T-helper 9 cell (primary cell): ENCODE measurements at places on chromosomes 2 and 18.

- no peak for DNase-seq
Measured at GRCh38 chr2:183001948-183002347, 36.3 kb downstream of the NCKAP1 start.

DNA sequence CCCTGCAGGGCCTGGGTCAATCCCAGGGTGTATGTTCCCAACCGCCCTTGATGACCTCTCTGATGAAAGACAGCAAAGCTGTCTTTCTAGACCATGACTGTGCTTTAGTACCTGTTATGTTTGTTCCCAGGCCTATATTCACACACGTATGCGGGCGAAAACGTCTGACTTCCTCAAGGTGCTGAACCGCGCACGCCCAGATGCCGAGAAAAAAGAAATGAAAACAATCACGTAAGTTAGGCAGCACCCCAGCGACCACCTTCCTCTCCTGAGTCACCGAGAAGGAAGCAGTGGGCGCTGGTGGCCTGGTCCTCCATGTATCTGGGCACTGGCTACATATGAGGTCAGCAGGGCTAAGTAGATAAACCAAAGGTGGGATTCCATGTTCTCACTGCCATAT lies 11.1 kb upstream of the GPBAR1 start:
- no peak for DNase-seq

GRCh38 chr2:225584796-225585195 lies 185.3 kb downstream of the NYAP2 start:
- no peak for DNase-seq

- DNase-seq: no peak
Measured at GRCh38 chr2:218471036-218471435, 52.1 kb downstream of the VIL1 start.

GRCh38 chr2:109382226-109382895 lies 231.4 kb downstream of the SEPTIN10 start:
- DNase-seq: no peak

- no peak for DNase-seq
Measured at GRCh38 chr2:8535821-8536685, 145.8 kb upstream of the ID2 start.

- DNase-seq: peak; percentile 62
Measured at GRCh38 chr2:27754138-27754588, 17.4 kb upstream of the MRPL33 start.

DNA sequence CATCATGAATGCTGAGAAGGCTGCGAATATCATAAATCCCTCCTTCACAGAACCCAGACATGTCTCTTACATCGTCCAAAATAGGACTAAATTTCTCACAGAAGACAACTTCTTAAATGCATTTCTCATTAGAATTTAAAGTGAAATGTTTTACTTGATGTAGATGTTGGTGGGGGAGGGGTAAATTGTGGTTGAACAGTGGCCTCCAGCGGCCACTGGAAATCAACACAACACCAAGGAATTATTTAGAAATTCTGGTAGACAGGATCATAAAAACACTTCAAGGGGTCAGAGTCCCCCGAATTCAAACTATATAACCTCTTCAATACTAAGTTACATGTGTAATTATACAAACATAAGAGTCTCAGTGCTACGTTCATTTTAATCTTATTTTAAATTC lies 135.9 kb downstream of the ABCA12 start:
- no peak for DNase-seq

DNA sequence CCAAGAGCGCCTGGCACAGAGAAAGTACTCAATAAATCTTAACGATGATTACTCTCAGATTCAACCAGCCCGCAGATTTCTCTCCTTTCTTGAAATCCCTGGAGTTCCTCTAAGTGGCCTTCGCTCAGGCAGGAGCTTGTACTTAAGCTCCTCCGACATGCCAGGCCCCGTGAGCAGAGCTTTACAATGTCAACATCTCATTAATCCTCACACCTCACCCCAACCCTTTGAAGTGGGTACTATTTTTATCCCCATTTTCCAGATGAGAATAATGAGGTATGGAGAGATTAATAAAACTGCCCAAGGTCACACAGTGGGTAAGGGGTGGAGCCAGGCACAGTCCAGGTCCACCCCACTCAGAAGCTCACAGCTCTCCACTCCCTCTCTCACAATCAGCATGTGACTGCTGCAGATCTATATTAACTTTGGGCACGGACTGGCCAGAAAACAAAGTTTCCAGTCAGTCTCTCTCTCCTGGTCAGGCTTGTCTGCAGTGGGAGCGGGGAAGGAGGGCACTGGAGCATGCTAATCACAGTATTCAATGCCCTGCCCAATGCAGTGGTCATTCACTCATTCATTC lies 18.0 kb downstream of the DNMT3A start:
- no peak for DNase-seq

DNA sequence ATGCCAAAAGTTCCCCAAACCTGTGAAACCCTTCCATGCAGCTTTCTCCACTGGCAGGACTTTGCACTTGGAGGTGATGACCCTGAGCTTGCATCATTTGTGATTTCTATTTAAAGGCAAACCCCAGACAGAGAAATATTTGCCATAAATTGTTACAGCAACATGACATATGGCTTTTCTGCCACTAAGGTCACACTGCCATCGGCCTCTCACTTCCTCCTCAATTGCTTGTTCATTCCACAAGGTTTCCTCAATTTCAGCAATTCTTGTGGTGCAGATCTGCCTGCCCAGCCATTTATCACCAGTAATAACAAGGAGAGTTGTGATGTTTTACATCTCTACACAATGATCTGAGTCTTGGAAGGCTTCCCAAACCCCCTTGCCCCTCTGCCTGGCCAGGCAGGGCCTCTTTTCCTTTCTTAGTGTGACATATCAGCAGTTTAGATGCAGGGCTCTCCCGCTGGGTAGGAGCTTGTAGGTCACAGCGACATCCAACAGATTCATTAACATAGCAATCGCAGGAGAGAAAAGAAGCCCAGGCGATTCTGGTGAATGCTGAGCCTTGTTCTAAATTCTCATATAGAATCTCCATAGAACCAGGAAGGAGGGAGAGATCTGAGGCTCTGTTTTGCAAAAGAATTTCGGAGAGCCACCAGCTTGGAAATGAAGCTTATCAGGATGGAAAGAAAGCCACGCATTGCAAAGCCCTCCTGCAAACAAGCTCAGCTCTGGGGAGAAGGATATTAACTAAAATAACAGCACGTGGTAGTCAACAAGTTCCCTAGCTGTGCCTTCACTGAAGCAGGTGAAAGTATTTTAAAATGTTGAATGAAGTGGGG lies 46.7 kb upstream of the ITGA6 start:
- DNase-seq: no peak

GRCh38 chr2:185012643-185013042 lies 414.3 kb downstream of the ZNF804A start:
- no peak for DNase-seq

- DNase-seq: no peak
Measured at GRCh38 chr18:68665628-68666027, 49.3 kb downstream of the TMX3 start.

GRCh38 chr2:54206596-54206995 lies 49.4 kb downstream of the TSPYL6 start:
- DNase-seq: no peak

DNA sequence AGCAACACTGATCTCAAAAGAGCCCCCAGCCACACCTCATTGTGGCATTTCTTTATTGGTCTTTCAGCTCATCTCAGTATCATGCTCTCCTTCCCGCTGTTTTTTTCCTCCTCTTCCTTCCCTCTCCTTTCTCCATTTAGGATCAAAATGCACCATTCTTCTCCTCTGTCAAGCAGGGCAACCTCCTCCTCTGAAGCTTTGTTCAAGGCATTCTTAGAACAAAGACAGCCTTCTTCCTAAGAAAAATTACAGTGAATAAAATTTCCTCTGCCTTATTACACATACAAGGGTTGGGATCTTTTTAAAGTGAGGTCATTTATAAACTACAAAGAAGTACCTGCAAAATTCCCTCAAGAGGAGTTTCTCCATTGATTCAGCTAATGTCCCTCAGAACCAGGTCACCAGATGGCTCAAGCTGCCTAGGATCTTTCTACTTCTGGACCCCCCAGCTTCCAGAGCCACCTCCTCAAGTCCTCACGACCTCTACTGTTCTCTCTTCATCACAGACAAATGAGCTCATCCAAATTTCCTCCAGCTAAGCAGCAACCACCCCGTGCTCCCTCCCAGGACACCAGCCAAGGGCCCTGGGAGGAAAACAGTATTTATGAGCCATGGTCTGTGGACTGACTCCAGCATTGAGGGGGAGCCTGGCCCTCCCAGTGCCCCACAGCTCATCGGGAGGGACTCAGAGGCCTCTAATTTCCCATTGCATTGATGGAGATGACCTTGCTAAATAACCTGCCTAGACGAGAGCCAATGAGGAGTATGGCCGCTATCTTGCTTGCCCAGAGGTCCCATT lies 18.0 kb downstream of the SFXN5 start:
- no peak for DNase-seq

GRCh38 chr18:46917108-46917802 lies at the start of the genes KATNAL2 and PIAS2:
Gene KATNAL2 (plus strand): TSS chr18:46917602. CDS start chr18:46946873, 29,271 bp downstream.
Gene PIAS2 (minus strand): TSS chr18:46917507. CDS start chr18:46917345, 162 bp downstream.
- DNase-seq: peak; percentile 63

- DNase-seq: no peak
Measured at GRCh38 chr2:99338029-99338585, 918 bp downstream of the EIF5B start.

DNA sequence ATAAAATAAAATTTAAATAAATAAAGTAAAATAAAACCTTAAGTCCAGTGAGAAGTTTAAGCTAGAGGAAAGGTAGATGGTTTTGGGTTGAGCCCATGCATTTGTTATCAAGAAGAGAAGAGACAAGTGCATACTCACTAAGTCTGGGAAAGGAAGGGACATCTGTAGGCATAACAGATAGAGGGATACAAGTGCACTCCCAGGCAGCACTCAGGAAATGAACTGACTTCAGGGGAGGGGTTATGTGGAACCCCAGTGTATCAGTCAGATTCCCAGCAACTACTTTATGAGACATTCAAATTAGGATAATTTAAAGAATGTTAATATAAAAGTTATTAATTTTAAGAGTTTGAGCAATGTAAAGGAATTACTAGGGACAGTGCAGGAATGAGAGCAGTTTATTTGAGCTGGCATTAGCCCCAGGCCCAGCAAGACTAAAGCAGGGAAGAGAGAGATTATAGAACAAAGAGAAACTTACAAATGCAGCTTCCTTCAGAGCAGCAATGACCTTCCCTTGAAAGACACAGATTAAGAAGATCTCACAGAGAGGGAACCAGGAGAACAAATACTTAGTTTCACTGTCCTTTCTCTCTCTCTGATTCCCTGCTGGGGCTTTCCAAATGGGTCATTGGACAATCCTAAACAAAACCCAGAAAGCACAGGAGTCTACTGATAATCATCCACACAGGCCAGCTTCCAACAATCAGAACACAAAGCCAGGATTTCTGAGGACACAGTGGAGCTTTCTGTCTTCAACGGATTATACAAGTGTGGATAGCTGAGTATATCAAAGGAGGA lies 109.7 kb downstream of the ERBB4 start:
- DNase-seq: no peak

GRCh38 chr2:15758848-15759247 lies 167.2 kb downstream of the DDX1 start:
- DNase-seq: no peak

GRCh38 chr18:45121146-45121545 lies 440.5 kb downstream of the SETBP1 start:
- DNase-seq: no peak

GRCh38 chr2:85723707-85724360 lies 29.7 kb downstream of the GNLY start:
- DNase-seq: no peak

DNA sequence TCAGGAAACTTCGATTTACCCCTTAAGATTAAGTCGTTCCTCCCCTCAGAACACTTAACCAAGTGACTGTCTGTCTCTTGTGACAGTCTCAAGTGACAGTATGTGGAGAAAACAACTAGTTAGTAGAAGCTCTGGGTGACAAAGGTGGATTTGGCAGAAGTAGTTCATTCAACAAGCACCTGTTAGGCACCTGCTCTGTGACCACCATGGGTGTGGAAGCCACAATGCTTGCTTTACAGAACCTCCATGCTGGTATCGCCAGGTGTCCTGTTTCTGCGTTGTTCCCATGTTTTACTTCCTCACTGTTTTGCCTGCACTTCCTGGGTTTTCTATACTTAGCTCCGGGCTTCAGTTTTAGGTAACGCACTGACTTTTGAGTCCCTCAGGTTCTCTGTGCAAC lies 337.4 kb upstream of the DCC start:
- no peak for DNase-seq

DNA sequence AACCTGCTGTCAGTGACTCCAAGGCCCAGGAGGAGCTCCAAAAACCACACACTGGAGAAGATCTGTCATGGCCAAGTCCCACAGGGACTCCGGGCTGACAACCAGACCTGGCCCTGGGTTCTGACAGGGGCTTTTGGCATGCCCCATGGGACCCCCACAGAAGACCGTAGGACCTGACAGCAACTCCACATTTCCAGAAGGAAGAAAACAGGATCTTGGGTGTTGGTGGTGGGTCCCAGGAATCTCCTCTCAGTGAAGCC lies 275.9 kb upstream of the HS6ST1 start:
- DNase-seq: no peak

DNA sequence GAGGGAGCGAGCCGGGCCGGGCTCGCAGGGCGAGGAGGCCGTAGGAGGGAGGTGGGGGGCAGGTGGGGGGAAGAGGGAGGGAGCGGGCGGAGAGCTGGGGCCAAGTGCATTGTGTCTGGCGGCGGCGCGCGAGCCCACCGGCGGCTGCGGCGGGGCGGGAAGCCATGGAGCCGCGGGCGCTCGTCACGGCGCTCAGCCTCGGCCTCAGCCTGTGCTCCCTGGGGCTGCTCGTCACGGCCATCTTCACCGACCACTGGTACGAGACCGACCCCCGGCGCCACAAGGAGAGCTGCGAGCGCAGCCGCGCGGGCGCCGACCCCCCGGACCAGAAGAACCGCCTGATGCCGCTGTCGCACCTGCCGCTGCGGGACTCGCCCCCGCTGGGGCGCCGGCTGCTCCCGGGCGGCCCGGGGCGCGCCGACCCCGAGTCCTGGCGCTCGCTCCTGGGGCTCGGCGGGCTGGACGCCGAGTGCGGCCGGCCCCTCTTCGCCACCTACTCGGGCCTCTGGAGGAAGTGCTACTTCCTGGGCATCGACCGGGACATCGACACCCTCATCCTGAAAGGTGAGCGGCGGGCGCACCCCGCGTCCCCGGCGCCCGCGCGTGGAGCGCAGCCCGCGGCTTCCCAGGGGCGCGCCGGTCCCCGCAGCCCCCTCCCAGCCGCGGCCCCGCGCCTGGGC lies at the start of gene TMEM178A:
TSS of gene TMEM178A (plus strand) at position 107 of the 680 bp plus-strand sequence. CDS start at position 165, 58 bp downstream.
- DNase-seq: no peak

- DNase-seq: no peak
Measured at GRCh38 chr18:321865-322467, 54.1 kb upstream of the THOC1 start.

DNA sequence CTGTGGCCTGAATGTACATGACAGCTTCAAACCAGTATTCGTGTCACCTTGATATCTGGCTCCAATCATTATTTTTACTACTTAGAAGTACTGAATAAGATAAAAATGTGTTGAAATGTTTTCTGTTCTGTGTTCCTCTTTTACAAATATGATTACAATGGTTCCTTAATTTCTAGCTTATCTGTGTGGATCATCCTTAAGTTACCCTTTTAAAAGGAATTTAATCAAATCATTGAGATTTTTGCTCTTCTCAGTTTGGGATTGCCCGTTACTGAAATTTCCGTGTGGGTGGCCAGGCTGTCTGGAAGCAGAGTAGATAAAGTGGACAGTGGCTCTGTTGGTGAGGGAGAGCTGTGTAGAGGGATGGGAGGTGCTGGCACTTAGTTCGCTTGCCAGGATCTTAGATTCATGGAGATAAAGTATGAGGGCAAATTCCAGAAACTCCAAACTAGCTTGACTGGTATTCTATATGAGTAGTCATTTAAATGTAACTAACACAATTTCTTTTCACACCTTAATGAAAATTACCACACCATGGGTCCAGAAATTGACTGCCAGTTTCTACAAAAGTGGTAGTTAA lies 27.4 kb upstream of the SAG start:
- DNase-seq: no peak

GRCh38 chr2:108363908-108364225 lies 13.9 kb upstream of the SULT1C4 start:
- no peak for DNase-seq
